ENCODE measurements at places on chromosomes 3 and 15.

DNA sequence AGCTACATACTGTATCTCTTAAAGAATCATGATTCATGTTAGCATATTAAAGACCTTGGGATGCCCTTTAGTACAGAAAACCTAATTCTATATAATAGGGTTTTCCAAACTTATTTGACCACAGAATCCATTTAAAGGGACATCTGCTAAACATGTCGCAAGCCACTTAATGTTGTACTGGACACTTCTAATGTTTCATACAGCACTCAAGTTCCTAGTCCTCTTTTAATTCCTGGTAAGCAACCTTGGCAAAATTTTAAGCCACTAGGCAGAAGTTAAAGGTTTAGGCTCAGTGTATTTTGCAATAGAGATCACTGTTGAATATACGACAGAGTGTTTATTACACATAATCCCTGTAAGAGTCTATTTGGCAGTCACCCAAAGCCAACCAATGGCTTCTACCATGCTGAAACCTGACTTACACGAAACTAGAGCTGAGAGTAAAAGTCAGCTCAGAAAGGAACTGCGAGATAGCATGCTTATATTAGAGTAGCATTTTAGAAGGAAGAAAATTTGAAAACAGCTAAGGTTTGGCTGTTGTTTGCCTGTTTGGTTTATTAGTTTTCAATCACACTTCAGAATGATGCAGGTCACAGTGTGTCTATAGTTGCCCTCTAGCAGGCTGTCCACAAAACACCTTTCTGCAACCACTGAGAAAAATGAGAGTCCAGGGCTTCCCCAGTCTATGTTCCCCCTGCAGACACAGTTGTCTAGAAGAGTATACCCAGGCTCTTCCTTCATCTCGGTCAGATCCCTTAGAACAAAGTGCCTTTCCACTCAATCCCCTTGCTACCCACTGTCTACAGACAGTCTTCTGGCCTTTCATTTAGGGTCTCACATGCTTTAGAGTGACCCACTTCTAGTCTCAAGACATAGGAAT, 104.4 kb downstream of the FMN1 start:
- peak; percentile 90 for DNase-seq

DNA sequence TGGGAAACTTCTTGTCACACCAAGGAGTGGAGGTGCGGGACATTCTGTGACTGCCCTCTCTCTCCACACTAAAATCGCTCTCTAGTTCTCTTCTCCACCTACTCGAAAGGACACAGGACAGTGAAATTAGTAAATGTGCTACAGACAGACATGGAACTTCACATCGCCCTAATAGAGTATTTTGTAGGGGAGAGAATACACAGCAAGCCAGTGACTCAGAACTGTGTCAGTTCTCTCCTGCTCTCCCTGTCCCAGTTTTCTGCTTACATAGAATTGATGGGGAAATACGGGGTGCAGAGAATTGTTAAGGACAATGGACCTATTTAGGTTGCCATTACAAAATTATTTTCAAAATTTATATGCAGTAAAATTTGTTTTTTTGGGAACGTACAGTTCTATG, 159.6 kb upstream of the GADL1 start:
- DNase-seq = peak; percentile 4

GRCh38 chr3:136819392-136819730, 435 bp downstream of the SLC35G2 start:
- DNase-seq = peak; percentile 77

GRCh38 chr15:69593488-69593887, 140.9 kb downstream of the RPLP1 start:
- no peak for DNase-seq

DNA sequence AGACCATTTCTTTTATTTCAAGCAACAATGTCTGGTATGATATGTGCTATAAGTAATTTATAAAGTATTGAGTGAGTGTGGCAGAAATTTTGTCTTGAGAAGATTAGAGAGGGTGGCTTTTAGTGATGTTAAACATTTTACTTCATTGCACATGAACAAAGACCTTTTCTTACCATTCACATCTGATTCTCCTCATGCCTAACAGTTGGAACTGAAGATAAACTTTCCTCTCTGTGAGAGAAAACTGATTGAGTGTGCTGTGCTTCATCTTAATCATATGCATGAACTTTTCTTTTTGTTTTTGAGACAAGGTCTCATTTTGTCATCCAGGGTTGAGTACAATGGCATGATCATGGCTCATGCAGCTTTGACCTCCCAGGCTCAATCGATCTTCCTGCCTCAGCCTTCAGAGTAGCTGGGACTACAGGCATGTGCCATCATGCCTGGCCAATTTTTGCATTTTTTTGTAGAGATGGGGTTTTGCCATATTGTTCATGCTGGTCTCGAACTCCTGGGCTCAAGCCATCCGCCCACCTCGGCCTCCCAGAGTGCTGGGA, 377.7 kb upstream of the GOLIM4 start:
- DNase-seq = no peak

- no peak for DNase-seq
These were observed 123.5 kb upstream of the IL12A start for GRCh38 chr3:159865041-159865579.

DNA sequence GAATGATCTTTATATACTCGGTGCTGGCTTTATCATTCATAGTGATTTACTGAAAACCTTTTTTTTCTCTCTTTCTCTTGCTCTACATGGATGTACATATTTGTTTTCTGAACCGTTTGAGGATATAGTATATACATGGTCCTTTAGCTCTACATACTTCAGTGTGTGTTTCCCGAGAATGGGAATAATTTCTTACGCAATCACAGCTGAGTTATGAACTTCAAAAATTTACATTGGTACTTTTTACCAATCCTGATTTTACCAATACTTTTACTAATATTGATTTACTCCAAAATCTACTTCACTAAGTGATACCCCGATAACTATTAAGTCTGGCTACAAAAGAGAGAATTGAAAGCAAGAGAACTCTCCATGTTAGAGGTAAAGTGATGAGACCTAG, 294.3 kb upstream of the ICE2 start:
- no peak for DNase-seq

GRCh38 chr3:155236473-155236872, 57.0 kb downstream of the STRIT1 start:
- DNase-seq = no peak

DNA sequence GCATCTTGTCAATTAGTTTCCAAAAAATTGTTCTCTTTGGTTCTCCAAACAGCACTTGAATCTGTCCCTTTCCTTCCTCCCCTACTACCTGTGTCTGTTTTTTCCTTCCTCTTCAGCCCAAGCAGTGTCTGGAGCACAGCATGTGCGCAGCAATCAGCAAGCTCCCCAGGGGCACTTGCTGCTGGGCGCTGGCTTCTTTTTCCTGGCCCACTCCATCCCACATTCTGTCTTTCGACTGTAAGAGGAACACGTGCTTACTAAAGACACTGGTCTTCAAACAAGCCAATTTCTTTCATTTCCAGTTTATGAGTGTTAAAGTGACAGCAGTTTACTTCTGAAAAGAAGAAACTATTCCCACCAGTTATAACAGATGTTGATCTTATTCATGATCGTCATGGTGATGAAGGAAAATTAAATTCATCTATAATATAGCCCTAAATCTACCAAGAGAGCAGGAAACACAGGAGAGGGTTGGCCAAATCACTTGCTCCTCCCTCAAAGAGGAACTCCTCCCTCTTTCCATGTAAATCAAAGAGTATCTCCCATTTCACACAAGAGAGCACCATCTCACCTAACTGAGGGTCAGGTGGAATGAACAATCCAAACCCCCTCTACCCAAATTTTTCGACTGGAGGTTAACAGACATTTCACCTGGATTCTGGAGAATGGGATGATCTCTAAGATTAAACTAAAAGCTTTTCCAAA, 115.4 kb downstream of the IGF2BP2 start:
- DNase-seq = no peak

- peak; percentile 16 for DNase-seq
These were observed 61.0 kb downstream of the ATP8B4 start for GRCh38 chr15:50057905-50058639.

GRCh38 chr3:171228240-171228639, 201.7 kb upstream of the SLC2A2 start:
- no peak for DNase-seq

GRCh38 chr3:40877631-40878463, 321.5 kb upstream of the CTNNB1 start:
- peak; percentile 94 for DNase-seq

DNA sequence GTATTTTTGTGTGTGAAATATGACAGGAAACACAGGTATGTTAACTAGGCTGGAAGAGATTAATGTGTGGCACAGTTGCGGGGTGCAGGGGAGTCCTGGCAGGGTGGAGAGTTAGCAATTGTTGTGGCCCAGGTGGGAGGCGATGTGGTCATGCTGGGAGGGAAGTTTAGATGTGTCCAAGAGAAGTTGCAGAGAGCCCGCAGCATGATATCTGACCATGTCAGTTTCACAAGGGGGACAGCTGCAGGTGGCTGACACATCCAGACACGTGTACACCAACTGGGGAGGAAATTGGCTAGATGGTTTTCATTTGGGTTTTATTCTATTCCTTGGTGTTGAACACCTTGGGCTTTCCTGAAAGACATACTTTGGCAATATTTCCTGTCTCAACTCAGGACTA, 172.8 kb upstream of the RGMA start:
- DNase-seq = no peak

GRCh38 chr3:141078200-141078599, 27.1 kb downstream of the SPSB4 start:
- DNase-seq = no peak

- DNase-seq = no peak
These were observed 30.0 kb upstream of the FAM81A start for GRCh38 chr15:59407946-59408345.

DNA sequence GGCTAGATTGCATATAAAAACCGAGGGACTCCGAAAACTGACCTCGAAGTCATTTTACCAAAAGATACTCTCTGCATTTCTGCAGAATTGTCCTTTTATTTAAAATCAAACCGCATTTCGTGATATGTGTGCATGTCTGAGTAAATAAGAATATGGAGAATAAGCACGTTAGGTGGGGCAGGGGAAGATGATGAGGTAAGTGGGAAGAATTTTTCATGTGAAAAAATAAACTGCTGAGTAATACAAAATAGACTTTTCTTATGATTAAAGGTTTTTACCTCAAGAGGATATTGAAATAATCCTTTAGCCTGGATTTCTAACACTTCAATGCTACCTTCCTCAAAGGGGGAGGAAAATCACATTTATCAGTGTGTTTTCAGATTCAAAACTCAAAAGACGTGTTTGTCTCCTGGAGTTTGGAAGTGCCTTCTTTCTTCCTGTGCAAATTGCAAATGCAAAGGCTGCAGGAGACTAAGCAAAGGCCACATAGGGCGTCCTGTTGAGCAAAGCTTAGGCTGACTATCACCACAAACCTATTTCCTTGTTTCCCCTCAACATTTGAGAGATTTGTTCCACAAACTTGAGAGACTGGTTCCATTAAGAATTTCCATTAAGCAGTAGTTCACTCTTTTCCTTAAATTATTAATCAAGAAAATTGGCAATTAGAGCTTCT, 813.5 kb downstream of the MCTP2 start:
- DNase-seq = no peak

DNA sequence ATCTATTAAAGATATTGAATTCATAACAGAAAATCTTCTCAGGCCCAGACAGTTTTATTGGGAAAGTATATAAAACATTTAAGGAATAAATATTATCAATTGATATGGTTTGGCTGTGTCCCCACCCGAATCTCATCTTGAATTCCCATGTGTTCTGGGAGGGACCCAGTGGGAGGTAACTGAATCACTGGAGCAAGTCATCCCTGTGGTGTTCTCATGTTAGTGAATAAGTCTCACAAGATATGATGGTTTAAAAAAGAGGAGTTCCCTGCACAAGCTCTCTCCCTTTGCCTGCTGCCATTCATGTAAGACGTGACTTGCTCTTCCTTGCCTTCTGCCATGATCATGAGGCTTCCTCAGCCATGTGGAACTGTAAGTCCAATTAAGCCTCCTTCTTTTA, 160.5 kb downstream of the ANO10 start:
- DNase-seq = no peak

DNA sequence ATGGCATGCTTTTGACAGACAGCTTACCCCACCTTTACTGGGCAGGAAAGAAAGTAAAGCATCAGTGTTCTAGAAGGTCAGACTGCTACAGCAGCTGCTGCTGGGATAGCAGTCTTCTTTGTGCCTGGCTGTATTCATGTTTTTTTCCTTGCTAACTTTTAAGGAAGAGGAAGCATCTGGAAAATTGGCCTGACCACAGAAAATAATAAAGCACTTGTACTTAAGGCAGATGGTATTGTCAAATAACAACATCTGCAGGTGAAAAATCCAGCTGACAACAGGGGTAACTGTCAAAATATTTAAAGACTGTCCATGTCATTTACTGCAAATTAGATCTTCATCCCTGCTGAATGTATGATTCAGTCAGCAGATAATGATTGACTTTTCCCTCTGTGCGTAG, 229.0 kb downstream of the OXSM start:
- DNase-seq = no peak

GRCh38 chr3:188309437-188310269, 155.7 kb downstream of the LPP start:
- no peak for DNase-seq

- DNase-seq = no peak
These were observed 244.4 kb downstream of the SOX2 start for GRCh38 chr3:181956122-181956521.

DNA sequence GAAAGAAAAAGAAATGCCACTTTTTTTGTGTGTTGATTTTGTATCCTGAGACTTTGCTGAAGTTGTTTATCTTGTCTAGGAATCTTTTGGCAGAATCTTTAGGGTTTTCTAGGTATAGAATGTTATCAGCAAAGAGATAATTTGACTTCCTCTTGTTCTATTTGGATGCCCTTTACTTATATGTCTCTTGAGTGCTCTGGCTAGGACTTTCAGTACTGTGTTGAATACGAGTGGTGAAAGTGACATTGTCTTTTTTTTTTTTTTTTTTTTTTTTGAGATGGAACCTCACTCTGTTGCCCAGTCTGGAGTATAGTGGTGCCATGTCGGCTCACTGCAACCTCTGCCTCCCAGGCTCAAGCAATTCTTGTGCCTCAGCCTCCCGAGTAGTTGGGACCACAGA, 64.7 kb upstream of the NPHP3 start:
- no peak for DNase-seq

DNA sequence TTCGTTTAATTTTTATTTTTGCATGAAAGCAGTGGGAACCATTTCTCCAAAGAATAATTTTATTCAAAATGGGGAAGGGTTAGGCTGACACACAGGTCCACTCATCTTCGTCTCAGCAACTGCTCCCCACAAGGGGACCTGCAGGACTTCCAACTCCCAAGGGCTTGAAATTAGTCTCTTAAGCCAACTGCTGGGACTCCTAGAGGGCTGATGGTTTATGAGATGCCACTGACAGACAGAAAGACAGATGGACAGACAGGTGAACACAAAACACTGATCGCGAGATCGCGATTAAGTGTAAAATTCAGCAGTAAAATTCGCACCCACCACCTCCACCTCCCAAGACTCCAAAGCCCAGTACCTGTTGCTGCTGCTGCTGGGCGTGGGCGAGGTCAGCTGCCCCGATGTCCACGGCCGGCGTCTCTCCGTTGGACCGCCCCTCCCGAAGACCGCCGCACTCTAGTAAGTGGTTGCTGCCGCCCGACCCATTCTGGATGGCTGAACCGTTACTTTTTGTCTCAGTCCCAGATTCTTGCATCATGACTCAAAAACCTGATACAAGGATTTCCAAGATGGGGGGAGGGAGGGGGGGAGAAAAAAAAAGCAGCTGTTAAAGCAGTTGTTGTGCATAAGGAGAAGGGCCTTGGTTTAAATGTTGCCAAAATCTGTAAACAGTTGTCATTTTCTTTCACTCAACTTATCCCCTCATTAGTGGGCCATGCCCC, 385.5 kb downstream of the FOXP1 start:
- DNase-seq = no peak

- no peak for DNase-seq
These were observed 507.5 kb upstream of the NR2F2 start for GRCh38 chr15:95822961-95823360.

- no peak for DNase-seq
These were observed 3.4 kb downstream of the THBS1 start for GRCh38 chr15:39584266-39584659.

Data from MCF 10A (cell line).